ENCODE measurements at places on chromosomes 3 and 15.

- DNase-seq = no peak
These were observed 158.6 kb downstream of the ADAM10 start for GRCh38 chr15:58590926-58591325.

DNA sequence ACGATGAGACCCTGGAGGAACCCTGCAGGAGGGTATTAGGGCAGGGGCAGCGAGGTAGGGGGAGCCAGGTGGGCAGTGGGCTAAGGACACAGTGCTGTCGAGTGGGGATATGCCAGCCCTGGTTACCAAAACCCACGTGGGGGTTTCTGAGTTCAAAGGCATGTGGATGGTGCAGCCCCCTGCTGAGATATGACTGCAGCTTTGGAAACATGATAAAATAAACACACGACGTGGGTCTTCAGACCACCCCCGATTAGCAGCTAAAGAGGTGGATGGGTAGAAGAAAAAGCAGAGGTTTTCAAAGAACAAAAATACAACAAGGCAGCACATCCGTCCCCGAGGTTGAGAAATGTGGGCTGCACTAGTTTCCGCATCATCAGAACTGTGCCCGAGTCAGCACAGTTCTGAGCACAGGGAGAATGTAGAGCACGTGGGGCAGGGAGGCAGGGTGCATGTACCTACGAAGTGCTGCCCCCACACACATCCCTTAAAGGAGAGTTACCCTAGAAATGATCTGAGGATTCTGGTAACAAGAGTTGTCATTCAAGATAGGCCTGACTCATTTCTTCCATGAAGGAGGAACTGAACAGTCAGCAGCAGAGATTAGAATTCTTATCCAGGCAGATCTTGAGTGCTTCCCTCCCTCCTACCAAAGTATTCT lies 121.3 kb downstream of the RPLP1 start:
- DNase-seq = peak; percentile 65

DNA sequence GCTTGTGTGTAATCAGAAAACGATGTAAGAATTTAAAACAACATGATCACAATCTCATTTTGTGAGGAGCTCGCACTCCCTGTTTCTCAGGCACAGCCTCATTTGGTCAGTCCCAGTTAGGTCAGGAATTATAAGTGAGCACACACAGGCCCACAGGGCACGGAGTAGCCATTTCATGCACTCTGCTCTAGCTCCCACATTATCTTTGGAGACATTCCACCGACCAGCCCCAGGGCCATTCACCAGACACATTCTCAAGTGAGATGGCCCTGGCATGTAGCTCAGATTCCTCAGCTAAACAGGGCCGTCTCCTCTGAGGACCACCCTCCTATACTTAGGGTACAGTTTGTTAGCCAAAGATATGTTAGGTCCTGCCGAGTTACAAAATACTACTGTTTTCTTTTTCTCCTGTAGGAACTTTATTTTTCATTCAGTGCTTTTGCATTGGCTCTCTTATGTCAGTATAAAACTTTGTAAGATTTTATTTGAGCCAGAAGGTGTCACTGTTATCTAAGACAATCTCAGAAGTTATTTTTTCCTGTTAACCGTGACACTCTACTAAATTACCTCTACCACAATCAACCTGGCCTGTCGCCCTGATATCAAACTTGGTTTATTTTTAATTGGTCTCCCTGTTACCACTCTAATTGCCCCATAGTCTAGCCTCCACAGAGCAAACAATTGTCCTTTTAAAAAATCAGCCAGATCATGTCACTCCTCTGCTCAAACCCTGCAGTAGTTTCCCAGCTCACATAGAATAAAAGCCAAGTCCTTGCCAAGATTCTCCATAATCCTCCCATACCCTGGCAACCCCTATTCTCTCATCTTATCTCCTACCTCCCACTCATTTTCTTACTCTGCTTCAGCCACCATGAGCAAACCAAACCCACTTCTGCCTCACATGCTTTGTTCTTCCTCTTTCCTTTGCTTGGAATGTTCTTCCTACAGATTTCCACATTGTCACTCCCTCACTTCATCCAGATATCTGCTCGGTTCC lies 105.7 kb downstream of the PPP2R3A start:
- DNase-seq = no peak

DNA sequence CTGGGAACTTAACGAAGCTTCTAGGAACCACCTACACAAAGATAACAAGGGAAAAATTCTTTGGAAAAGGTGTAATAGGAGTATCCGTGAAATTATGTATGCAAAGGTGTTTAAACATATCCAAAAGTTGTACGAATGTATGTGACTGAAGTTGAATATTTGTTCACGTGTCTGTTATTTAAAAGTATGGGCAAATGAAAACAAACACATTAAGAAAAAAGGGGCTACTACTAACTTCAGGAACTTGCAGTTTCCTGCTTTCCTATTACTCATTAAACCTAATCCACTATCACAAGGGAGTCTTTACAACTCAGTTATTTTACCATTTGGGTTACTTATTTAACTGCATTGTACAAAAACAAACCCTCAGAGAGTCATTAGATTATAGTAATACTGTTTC lies 33.9 kb upstream of the GRAMD1C start:
- no peak for DNase-seq

DNA sequence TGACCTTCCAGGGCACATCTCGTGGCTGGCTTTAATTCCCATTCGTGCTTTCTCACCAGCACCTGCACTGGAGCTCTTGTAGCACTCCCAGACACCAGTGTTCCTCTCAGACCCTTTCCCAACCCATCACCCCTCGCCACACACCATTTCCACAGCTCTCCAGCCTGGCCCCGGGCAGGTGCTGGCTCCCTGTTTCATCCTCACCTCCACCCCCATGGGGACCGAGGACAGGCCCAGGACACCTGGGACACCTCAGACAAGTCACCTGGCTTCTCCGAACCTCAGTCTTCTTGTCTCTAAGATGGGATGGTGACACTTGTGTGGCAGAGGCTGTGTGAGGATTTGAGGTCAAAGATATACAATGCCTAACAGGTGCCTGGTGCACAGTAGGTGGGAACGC lies 27.4 kb upstream of the GP9 start:
- DNase-seq = no peak

GRCh38 chr15:48858401-48858800 lies 19.5 kb upstream of the EID1 start:
- DNase-seq = no peak

DNA sequence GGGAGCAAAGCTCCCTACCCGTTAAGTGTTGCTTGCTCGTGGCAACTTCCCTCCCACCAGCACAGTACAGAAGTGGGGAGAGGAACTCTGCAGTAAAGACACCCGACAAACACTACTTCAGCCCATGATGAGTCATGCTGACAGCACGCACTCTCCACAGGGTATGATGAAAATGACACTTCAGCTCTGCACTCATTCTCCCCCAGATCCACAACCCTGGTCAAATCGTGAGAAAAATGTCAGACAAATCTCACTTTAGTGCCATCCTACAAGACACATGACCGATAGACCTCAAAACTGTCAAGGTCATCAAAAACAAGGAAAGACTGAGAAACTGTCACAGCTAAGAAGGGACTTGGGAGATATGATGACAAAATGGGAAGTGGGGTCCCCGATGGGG lies 278.9 kb downstream of the OCA2 start:
- no peak for DNase-seq

GRCh38 chr15:66922608-66923007 lies 142.8 kb upstream of the SMAD3 start:
- DNase-seq = no peak

- no peak for DNase-seq
These were observed 624 bp downstream of the AP3B2 start for GRCh38 chr15:82709081-82709420.

GRCh38 chr15:53530761-53531160 lies 228.7 kb downstream of the WDR72 start:
- DNase-seq = no peak

DNA sequence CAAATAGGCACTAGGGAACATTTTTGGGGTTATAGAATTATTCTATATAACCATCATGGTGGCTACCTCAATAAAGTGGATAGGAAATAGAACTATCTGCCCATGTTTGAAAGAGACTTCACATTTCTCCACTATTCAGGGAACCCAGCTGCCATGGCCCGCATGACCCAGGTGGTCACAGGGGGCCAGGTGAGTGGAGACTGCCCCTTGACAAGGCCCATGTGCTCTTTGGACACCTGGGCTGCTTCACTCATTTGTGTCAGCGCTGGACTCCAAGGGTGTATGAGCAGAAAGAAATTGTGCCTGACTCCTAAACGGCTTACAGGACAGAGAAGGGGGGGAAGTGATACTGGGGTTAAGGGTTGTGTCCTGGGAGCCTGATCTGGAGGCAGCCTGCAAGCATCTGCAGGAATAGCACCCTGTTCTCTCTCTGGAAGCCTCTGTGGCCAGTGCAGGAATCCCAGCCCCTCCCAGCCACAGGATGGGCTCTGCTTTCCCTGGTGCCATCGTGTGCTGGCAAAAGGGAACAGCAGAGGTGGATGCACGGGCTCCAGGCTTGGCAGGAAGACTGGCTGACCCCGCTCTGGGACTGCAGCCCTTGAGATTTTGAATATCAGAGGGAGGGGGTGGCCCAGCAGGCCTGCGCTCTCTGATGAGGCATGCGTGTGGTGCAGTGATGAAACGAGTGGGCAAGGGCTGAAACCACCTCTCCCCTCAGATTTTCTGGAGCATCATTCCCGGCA lies 9.1 kb upstream of the C3orf22 start:
- no peak for DNase-seq

DNA sequence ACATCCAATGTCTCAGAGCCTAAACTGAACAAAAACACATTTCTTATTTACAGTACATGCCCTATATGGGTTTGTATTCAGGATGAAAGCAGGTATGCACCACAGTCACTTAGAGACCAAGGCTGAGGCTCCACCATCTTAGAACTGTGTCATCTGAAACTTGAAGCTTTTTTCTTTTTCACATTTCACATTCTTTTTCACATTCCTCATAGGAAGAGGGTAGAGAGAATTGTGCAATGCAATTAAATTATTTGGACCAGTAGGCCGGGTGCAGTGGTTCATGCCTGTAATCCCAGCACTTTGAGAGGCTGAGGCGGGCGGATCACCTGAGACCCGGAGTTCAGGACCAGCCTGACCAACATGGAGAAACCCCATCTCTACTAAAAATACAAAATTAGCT lies 591.0 kb downstream of the MECOM start:
- DNase-seq = no peak

- no peak for DNase-seq
These were observed 214.3 kb downstream of the MCTP2 start for GRCh38 chr15:94445566-94446160.

- no peak for DNase-seq
These were observed 470.4 kb downstream of the LPP start for GRCh38 chr3:188624384-188624783.

GRCh38 chr3:8766148-8766547 lies 3.3 kb downstream of the OXTR start:
- no peak for DNase-seq

- no peak for DNase-seq
These were observed 58.9 kb upstream of the MUC13 start for GRCh38 chr3:124993466-124993865.

DNA sequence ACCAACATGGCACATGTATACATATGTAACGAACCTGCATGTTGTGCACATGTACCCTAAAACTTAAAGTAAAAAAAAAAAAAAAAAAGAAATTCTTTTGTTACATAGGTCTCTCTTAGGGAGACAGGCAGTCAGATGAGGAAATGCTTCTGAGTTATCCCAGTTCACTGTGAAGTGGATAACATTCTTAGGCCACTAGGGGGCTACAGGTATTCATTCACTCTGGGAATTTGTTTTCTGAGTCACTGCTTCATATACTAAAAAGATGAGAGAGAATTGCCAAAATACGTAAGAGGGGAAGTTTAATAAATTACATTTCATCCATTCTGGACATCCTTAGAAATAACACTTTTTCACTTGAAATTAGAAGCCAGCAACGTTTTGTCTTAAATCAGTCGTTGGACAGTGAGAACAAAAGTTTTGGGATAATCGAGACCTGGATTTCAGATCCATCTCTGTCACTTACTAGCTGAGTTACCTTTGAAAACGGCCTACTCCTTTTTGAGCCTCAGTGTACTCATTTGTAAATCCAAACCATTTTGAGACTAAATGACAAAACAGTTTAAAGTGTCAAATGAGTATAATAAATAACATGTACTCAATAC lies 738.4 kb upstream of the ALCAM start:
- DNase-seq = no peak

- no peak for DNase-seq
These were observed 6.8 kb downstream of the CHRM5 start for GRCh38 chr15:33975022-33975565.

GRCh38 chr3:81496407-81497104 lies 264.9 kb downstream of the GBE1 start:
- no peak for DNase-seq

DNA sequence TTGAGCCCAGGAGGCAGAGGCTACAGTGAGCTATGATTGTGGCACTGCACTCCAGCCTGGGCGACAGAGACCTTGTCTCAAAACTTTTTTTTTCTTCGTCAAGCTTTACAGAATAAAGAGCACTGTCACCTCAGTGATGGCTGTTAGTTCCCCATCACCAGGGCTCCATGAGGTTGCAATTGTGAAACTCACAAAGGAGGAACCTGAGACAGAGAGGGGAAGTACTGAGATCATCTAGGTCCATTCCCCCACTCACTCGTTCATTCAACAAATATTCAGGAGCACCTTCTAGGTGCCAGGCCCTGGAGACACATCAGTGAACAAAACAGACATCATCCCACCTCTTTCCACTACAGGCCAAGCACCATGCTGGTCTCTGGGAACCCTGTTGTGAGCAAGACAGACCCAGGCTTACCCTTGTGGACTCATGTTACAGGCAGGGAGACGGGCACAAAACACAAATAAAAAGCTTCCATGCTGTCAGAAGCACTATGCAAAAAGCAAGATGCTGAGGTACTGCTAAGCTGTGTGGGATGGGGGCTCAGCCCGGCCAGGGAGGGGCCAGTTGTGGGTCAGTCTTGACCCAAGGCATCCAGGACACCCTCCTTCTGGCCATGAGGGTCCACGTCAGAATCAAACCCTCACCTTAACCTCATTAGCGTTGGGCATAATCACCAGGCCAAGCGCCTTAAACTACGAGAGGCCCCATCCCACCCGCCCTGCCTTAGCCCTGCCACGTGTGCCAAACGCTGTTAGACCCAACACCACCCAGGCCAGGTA lies 2.1 kb upstream of the RHO start:
- DNase-seq = no peak

DNA sequence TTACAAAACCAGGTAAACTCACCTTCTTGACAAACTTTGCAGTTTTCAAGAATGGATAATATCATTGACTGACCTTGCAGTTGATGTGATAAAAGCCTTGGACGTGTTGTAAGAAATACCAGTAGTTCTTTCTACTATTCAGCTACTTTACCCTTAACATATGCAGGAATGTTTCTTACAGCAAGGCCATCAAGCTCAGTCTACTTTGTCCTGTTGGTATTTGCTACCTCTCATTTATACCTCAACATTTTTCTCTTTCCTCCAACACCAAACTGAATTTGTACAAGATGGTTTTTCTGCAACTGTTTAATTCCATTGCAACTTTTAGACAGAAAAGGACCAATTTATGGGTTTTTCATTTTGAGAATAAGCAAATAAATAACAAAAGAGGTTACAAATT lies 147.4 kb upstream of the BCHE start:
- DNase-seq = no peak

Data from activated naive CD4-positive, alpha-beta T cell treated with anti-CD3 and anti-CD28 coated beads, Interleukin-2, amount 50 U/mL, for 16 hours (primary cell).